ENCODE measurements at places on chromosomes 5 and 9. TPM values are rescaled to one million over a fixed set of nuclear protein-coding genes. Genes with fewer than 3 reads are reported as not detected.

The GPX3 gene
- 93.2 TPM for total RNA-seq

The CCL28 gene
- 2.2 TPM for total RNA-seq

The CNTFR gene
- not detected for total RNA-seq

DNA sequence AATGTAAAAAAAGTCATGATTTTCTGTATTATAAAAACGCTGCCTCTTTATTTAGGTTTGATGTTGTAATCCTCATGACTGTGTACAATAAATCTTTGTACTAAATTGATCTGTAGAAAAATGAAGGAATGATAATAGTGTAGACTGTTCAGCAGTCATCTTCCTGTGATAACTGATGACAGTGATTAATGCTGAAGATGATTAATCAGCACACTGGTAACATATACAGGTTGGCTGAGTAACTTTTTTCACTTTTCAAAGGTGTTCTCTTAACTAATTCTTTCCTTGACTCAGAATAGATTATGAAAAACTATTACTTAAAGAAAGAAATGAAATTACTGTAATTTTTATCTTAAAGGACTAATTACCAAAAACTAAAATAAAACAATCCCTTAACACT, 122.5 kb downstream of the RFX3 start:
- no peaks in the 10 kb centered on the region for H3K4me1 ChIP-seq
- H3K36me3 ChIP-seq = no peaks in the 10 kb centered on the region
- no peak for DNase-seq
- H3K4me3 ChIP-seq = no peak overlapping the region
- no peaks in the 10 kb centered on the region for H3K27me3 ChIP-seq
- H3K27ac ChIP-seq = no peak overlapping the region

DNA sequence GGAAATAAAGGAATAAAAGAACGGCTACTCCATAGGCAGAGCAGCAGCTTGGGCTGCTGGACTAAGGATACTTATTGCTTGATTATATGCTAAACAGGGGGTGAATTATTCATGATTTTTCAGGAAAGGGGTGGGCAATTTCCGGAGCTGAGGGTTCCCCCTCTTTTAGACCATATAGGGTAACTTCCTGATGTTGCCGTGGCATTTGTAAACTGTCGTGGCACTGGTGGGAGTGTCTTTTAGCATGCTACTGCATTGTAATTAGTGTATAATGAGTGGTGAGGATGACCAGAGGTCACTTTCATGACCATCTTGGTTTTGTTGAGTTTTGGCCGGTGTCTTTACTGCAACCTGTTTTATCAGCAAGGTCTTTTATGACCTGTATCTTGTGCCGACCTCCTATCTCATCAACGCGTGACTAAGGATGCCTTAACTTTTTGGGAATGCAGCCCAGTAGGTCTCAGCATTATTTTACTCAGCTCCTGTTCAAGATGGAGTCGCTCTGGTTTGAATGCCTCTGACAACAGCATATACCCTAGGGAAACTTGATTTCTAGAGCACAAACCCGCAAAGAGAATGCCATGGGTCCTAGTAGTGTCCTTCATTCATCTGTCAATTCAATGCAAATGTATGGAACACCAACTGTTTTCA, 47.8 kb upstream of the PWWP2A start:
- no peaks in the 10 kb centered on the region for H3K27me3 ChIP-seq
- H3K27ac ChIP-seq = peak overlapping the region; percentile 93
- H3K4me3 ChIP-seq = no peak overlapping the region
- no peak for DNase-seq
- peaks cover 41% of the 10 kb centered on the region for H3K4me1 ChIP-seq

DNA sequence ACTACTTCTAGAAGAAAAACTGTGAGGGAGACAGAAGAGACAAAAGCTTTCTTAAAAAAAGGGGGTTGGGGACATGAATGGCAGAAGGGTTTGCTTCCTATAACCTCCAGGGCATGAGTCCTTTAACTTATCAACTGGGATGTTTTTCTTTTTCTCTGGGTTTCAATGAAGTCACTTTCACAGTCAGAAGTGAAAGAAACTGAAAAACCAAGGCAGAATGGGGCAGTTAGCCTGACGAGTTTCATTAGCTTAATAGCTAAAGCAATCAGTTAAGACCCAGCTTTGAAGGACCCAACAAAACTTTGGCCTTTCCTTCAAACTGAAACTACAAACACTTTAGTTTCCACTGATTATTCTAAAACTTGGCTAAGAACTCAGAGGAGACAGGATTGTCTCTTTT, 4.6 kb upstream of the OR13C8 start:
- no peaks in the 10 kb centered on the region for H3K36me3 ChIP-seq
- H3K27me3 ChIP-seq = no peaks in the 10 kb centered on the region
- no peaks in the 10 kb centered on the region for H3K4me1 ChIP-seq
- no peak for DNase-seq
- H3K4me3 ChIP-seq = no peak overlapping the region

DNA sequence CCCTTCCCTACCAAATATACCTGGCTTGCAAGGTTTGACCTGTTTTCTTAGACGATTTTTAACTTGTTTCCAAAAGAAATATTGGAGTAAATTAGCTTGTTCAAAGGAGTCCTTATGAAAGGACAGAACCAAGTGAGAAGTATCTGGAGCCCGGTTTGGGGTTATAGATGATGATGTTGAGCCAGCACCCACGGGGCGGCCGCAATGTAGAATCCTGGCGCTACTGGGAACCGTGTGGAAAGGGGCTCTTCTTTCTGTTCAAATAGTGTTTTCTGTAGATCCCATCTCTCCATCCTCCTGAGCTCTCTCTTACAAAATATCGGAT, 517 bp upstream of the EXOSC2 start:
- no peak overlapping the region for H3K27ac ChIP-seq
- peaks cover 22% of the 10 kb centered on the region for H3K4me1 ChIP-seq
- H3K27me3 ChIP-seq = no peaks in the 10 kb centered on the region

The SLC46A2 gene
- not detected for total RNA-seq

GRCh38 chr5:81853030-81853357, 102.1 kb upstream of the SSBP2 start:
- H3K27me3 ChIP-seq = no peaks in the 10 kb centered on the region
- no peaks in the 10 kb centered on the region for H3K36me3 ChIP-seq
- H3K4me1 ChIP-seq = peaks cover 38% of the 10 kb centered on the region
- peak overlapping the region; percentile 62 for H3K4me3 ChIP-seq

DNA sequence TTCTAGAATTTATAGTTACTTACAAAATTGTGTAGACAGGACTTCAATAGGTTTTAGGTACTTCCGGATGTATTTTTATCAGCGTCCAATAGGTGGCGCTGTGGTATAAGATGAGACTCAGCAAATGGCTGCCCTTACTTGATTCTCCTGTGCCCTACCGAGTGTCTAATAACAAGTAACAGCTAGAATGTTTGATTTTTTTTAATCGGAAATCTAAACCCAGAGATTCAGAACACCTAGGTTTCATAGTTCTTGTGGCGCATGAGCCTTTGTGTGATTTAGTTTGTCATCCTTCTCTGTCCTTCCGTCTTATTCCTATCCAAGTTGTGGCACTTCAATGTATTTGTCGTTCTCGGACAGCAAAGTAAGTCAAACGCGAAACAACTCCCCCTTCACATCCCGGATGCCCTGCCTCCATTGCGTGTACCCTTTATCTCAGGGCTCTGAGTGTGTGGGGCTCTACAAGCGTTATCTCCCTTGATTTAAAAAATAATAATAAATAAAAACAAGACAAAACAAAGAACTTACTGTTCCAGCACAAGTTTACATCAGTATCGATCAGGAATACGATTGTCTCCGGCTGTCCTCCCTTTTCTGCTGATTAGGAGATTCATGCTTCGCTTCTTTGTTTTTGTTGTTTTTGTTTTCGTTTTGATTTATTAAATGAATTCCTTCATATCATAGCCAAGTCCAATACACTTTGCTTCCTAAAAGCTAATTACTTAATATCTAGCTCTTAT, 50.7 kb upstream of the SLC30A5 start:
- no peaks in the 10 kb centered on the region for H3K27me3 ChIP-seq
- H3K36me3 ChIP-seq = no peaks in the 10 kb centered on the region
- peak overlapping the region; percentile 64 for H3K4me3 ChIP-seq
- DNase-seq = peak; percentile 77
- H3K27ac ChIP-seq = peak overlapping the region; percentile 42
- peaks cover 17% of the 10 kb centered on the region for H3K4me1 ChIP-seq

DNA sequence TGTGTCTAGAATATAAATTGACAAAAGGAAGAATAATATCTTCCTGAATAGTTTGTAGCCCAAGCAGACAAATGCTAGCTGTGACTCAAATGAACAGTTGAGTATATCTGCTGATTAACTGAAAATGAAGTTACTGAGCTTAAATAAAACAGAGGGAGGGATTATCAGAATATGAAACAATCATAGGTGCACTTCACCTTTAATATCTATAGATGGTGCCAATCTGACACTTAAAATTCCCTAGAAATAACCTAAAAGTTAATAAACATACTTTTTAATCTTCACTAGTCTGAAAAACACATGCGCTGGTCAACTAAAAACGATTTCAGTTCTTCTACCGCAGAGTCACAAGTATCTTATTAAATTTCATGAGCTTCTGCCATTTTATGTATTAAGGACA, 280.8 kb upstream of the RASA1 start:
- H3K4me1 ChIP-seq = no peaks in the 10 kb centered on the region
- H3K27me3 ChIP-seq = no peaks in the 10 kb centered on the region
- no peak for DNase-seq
- no peak overlapping the region for H3K27ac ChIP-seq
- H3K4me3 ChIP-seq = no peak overlapping the region

- H3K27ac ChIP-seq = no peak overlapping the region
- no peak for DNase-seq
- H3K4me1 ChIP-seq = no peaks in the 10 kb centered on the region
- H3K36me3 ChIP-seq = no peaks in the 10 kb centered on the region
- H3K27me3 ChIP-seq = peaks cover 91% of the 10 kb centered on the region
- H3K4me3 ChIP-seq = no peak overlapping the region
Measured at GRCh38 chr9:89795538-89796195, 190.9 kb downstream of the GADD45G start.

GRCh38 chr9:114551750-114552685, 35.6 kb upstream of the ATP6V1G1 start:
- H3K27ac ChIP-seq = peak overlapping the region; percentile 88
- H3K4me3 ChIP-seq = peak overlapping the region; percentile 2
- no peaks in the 10 kb centered on the region for H3K27me3 ChIP-seq
- peak; percentile 89 for DNase-seq

DNA sequence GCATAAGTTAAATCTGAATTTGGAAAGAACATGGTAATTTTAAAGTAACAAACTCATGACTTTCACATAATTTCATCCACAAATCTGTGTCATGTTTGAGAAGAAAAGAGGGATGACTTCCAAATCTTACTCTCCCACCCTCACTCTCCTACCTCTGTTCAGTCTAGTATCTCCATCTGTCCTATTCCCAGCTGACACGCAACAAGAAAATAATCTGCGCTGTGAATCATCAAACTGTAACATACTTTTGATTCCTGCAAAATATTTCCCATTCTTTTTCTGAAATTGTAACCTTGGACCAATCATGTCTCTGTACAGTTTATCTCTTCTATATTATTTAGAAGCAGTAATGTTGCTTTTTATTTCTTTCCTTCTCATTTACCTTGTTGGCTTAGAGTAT, 91.4 kb downstream of the SLC12A2 start:
- no peak overlapping the region for H3K4me3 ChIP-seq
- no peaks in the 10 kb centered on the region for H3K27me3 ChIP-seq
- H3K27ac ChIP-seq = no peak overlapping the region
- H3K36me3 ChIP-seq = no peaks in the 10 kb centered on the region

The GRIN3A gene
- not detected for total RNA-seq

The C9orf78 gene
- total RNA-seq = 39.2 TPM

DNA sequence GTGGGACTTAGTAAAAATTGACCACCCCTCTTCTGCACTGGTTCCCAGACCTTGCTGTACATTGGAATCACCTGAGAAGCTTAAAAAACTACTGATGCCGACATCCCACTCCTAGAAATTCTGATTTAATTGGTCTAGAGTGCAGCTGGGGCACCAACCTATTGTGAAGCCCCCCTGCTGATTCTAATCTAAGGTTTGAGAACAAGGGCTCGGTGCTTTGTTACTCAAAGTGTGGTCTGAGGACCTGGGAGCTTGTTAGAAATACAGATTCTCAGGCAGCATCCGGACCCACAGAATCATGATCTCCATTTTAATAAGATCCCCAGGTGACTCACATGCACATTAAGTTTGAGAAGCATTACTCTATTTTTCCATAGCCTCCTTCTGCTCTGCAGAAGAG, 57.8 kb upstream of the LPAR1 start:
- H3K27ac ChIP-seq = no peak overlapping the region
- H3K4me3 ChIP-seq = no peak overlapping the region
- no peaks in the 10 kb centered on the region for H3K36me3 ChIP-seq
- DNase-seq = no peak
- H3K4me1 ChIP-seq = 0 out of 2 replicates have a peak, but pooled peaks cover 6% of the 10 kb centered on the region

DNA sequence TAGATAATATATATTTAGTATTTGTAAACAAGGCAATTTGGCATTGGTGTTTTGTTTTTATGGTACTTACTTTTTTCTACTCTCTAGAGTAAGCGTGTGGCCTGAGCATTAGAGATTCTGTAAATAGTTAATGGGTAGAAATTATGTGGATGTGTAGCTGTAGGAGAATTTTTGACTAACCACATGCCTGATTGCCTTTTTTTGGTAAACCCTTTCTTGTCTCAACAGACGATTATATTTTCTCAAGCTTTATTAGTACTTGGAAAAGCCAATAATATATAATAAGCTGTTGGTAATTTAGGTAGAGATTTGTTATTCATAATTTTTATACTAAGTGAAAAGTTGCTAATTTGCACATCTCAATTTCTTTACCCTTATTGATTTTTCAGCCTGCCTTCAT, 76.8 kb downstream of the FCHO2 start:
- H3K27me3 ChIP-seq = no peaks in the 10 kb centered on the region
- peaks cover 32% of the 10 kb centered on the region for H3K4me1 ChIP-seq
- H3K4me3 ChIP-seq = no peak overlapping the region
- H3K36me3 ChIP-seq = peaks cover 6% of the 10 kb centered on the region

DNA sequence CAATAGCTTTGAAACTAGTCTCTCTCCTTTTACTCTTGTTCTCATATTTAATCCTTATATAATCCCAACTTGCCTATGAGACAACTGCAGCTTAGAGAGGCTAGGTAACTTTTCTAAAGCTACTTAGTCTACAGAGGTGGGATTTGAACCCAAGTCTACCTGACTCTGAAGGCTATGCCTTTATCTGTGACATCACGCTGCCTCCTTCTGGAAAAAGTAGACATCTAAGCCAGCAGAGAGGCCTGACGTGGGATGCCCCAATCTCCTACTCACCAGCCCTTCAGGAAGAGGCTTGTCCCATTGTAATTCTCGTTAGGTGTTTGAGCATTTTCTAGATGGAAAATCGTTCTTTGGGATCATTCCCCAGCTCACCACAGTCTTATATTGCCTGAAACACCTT, 167.5 kb downstream of the HSPA4 start:
- H3K4me1 ChIP-seq = peaks cover 7% of the 10 kb centered on the region
- DNase-seq = no peak
- no peaks in the 10 kb centered on the region for H3K27me3 ChIP-seq
- H3K27ac ChIP-seq = no peak overlapping the region
- H3K36me3 ChIP-seq = no peaks in the 10 kb centered on the region

DNA sequence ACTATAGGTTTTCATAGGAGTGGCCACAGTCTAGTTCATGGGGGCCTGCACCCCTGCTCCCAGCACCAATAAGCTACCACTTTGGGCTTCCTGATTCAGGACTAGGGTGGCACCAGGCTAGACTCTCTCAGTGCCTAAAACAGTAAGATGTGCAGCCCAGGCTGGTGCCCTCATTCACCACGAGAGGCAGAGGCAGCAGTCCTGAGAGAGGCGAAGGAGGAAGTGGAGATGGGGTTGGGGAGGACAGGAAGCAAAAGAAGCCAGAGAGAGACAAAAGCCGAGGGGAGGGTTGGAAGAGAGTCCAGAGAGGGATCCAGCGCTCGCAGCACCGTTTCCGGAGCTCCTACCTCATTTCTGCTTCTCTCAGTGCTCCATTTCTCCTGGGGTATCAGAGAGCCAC, 180.9 kb downstream of the MED10 start:
- 0 out of 2 replicates have a peak, but pooled peaks cover 7% of the 10 kb centered on the region for H3K27me3 ChIP-seq
- H3K36me3 ChIP-seq = no peaks in the 10 kb centered on the region
- no peak for DNase-seq
- no peak overlapping the region for H3K4me3 ChIP-seq
- no peak overlapping the region for H3K27ac ChIP-seq
